Small intestine (tissue), 16 donors: ENCODE measurements at places on chromosomes 7 and 10.

GRCh38 chr10:73293461-73293860 lies 41.0 kb upstream of the MRPS16 start:
- no peak for DNase-seq

- DNase-seq: no peak
Measured at GRCh38 chr7:69898189-69898588, 299.9 kb downstream of the AUTS2 start.

- DNase-seq: no peak
Measured at GRCh38 chr10:32985775-32986350, 27.8 kb upstream of the ITGB1 start.

- no peak for DNase-seq
Measured at GRCh38 chr7:13945670-13946069, 43.8 kb downstream of the ETV1 start.

- no peak for DNase-seq
Measured at GRCh38 chr10:12843296-12843945, 158.1 kb downstream of the CCDC3 start.

DNA sequence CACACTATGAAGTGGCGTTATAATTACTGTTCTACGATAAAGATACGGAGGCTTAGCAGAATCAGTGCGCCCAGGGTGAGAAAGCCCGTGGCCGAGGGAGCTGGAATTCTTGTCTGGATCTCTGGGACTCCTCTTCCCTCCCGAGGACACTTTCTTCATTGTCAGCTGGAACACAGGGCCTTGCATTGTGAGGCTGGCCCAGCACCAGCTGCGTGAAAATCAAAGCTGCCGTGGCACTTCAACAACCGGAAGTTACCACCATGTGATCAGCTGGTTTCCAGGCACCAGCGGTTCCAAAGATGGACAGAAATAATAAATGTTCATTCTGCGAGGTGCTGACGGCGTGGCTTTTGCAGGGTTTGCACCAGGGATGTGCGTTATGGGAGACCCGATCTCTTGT lies 234.0 kb upstream of the PITRM1 start:
- DNase-seq: no peak

- no peak for DNase-seq
Measured at GRCh38 chr10:132698761-132699391, 87.1 kb downstream of the NKX6-2 start.

DNA sequence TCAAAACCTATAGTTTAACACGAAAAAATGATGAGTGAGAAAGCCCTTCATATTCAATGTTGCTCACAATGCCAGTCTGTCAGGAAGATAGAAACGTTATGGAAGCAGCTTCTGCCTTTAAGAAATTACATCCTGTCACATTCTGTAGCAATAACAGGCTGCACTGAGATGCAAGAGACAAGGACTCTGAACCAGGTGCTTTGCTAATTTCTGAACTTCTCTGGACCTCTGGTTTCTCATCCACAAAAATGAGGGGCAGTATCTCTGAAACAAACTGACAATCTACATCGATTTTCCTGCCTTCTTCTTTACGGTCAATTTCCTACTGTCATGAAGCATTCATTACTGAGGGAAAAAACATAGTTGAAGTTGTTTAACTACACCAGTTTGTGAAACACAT lies 234.0 kb downstream of the SNX13 start:
- DNase-seq: no peak

DNA sequence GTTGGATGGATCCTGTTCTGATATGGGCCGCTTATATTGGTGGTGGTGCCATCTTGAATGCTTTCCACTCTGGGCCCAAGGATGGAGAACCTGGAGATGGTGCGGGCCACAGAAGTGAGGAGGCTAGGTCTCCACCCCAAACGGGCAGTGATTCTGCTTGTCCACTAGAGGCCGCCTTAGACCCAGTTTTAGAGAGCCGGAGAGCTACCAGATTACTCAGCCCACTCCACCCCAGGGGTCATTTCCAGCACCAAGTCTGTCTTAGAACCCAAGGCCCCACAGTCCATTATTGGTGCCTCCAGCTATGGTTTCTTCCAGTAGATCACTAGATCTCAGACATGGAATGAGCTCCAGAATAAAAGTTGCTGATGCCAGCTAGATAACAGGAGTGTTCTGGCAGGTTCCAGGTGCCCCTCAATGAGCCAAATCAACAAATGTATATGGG lies 11.8 kb upstream of the CAMK2G start:
- DNase-seq: peak; percentile 76

GRCh38 chr7:87345166-87345927 lies at the start of gene CROT:
Gene CROT, plus strand, starts transcription at chr7:87345664. Its CDS starts 3,405 bp downstream, at chr7:87349069.
- peak; percentile 98 for DNase-seq

DNA sequence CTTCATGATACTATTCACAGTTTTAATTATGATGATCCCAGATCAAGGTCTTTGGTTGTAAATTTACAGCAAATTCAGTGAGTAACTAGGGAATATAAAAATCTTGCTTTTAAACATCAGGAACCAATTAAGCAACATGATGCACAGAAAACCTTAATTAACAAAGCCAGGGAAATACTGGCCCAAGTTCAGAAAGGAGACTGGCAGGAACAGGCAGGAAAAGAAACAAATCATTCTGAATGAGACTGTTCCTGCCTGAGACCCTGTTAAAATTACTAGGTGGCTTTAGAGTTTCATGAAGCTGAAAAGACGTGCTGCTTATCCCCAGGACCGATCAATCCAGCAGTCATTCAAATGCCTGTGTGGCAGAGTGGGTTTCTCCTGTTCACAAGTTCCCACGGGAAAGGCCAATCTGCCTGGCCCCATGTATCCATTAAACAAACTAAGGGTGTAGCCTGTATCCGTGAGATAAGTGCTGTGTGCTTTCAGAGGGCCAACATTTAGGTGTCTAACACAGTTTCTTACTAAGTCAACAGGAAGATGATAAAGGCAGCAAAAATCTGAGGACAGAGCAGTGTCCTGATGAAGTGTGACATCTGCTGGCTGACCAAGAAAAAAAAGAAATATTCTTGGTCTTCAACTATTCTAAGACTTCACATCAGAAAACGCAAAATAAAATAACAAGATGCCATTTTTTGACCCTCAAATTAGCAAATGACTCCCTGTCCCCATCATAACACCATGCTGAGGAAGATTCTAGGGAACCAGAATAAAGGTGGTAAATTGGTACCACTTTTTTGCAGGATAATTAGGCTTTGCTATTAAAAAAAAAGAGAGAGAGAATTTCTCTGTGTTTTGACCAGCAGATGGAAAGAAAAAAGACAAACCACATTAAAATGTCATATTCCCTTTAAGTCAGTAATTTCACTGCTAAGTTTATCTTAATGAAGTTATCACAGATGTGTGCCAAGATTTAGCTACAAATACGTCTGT lies 34.2 kb downstream of the PUS7 start:
- peak; percentile 22 for DNase-seq

DNA sequence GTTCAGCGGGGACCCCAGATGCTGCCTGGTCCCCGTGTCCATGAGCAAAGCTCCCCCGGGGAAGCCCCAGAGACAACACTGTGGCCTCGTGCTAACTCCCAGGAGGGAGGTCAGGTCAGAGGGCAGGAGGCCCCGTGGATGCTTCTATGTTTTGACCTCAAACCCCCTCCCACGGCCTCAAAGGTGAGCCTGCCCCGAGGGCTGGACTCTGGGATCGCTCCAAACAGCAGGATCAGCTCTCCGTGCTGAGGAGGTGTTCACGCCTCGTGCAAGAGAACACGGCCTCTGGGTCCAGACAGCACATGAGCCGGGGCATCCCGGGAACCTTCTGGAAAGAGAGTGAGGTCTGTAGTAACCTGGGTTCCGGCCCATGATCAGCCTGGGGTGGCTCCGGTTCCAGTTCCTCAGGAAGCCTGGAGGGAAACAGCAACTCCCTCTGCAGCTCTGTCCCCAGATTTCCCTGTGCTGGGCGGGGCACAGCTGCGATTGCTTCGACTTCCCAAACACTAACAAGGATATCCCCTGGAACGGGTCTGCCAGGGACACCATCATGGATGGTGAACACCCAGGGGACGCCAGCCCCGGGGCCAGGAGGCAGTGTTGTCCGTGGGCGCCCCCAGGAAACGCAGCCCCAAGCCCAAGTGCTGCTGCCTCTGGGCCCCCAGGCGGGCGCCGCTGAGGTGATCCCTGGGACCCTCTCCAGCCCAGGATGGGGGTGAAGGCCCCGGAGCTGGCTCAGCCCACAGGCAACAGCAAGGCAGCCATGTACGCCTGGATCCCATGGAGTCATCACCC lies 18.0 kb upstream of the INPP5A start:
- no peak for DNase-seq

- no peak for DNase-seq
Measured at GRCh38 chr7:140726281-140726680, 29.8 kb downstream of the NDUFB2 start.

DNA sequence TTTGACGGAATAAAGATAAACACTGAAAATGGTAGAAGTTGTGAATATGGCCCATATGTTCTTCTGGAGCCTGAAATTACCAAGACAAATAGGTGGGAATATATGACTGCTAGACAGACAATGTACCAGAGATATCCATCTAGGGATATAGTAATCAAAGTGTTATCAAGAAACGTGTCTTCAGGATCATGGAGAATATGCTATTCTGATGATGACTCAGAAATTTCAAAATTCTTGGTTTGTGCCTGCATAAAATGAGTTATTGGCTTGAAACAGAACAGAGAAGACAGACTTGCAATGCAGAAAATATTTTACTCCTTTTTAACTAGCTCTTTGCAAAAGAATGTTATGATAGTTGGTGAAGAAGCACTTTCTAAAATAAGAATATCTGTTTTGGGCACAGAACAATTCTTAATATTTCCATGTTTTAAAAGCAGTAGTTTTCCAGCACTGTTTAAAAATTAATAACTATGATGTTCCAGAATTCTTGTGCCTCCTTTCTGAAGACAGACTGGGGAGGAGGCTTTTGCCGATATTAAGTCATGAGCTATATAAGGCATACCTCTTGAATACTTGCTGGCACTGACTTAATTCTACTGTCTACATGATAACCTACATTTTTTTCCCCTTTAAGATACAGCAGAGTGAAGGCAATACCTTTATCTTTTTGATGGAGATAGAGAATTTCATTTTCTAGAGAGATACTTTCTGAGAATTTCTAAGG lies 34.4 kb upstream of the CABCOCO1 start:
- DNase-seq: no peak

- DNase-seq: no peak
Measured at GRCh38 chr7:156543699-156544598, 96.6 kb upstream of the RNF32 start.

- no peak for DNase-seq
Measured at GRCh38 chr7:131505636-131506557, 50.5 kb downstream of the PODXL start.

- no peak for DNase-seq
Measured at GRCh38 chr7:17913250-17913649, 27.0 kb downstream of the SNX13 start.

GRCh38 chr7:94054130-94054529 lies 50.0 kb upstream of the BET1 start:
- no peak for DNase-seq

DNA sequence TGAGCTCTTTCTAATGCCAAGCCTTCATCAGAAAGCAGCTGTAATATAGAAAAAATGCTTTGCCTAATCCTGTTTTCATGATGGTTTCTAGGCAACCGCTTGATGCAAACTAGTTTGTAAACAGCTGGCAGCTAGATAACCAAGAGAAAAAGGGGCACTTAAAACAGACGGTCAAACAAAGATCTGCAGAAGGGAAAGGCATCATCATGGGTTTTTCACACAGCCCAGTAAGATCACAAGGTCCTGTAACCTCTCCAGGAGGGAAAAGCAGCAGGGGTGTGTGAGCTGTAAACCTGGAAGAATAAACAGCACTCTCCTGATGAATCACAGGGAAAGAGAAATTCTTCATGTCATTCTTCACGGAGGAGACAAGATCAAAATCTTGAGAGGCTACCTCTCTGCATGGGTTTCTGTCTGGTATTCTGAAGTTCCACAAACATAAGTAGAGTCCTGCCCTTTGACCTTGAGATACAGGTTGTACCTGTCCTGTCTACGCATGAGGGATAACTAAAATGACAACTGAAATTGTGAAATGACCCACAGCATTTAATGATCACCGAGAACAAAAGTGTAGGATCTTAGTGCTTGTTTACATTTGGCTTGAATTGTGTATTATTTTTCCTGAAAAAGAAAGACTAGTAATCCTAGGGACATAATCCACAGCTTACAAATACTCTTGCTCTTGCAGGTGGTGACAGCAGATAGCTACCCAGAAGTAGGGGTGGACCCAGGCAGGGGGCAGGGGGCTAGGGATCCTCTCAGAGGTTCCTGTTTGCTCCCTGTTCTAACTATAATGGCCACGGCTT lies 48.0 kb downstream of the CREB3L2 start:
- peak; percentile 83 for DNase-seq

DNA sequence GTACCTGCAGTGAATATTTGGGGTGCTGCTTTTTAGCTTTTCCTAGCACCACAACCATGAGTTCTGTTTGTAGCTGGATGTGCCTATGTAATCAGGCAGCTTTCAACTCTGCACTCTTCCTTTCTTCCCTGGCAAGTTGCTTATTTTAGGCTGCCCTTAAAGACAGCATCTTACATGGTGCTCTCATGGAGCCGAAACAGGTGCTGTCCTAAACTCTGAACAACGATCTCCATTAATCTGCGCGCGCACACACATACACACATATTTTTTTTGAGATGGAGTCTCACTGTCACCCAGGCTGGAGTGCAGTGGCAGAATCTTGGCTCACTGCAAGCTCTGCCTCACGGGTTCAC lies 9.1 kb downstream of the RPS24 start:
- DNase-seq: no peak

DNA sequence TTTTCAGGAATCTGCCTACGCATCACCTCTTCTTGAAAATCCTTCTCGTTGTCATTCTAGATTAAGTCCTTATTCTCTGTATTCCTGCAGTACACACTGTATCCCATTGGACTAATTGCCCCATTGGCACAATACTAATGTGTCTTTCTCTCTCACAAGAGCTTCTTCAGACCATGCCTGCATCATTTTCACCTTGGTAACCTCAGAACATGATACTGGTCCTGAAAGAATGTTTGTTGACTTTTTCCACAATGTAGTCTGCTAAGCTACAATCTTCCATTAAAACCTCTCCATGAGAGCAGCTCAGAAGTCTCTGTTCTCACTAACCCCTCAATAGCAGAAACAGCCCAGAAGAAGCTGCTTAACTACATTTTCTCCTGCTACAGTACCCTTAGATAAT lies 270.7 kb downstream of the PCDH15 start:
- DNase-seq: no peak
